ENCODE measurements at places on chromosomes 11 and 22.

GRCh38 chr11:11332141-11332710, 20.8 kb downstream of the CSNK2A3 start:
- no peak for DNase-seq

DNA sequence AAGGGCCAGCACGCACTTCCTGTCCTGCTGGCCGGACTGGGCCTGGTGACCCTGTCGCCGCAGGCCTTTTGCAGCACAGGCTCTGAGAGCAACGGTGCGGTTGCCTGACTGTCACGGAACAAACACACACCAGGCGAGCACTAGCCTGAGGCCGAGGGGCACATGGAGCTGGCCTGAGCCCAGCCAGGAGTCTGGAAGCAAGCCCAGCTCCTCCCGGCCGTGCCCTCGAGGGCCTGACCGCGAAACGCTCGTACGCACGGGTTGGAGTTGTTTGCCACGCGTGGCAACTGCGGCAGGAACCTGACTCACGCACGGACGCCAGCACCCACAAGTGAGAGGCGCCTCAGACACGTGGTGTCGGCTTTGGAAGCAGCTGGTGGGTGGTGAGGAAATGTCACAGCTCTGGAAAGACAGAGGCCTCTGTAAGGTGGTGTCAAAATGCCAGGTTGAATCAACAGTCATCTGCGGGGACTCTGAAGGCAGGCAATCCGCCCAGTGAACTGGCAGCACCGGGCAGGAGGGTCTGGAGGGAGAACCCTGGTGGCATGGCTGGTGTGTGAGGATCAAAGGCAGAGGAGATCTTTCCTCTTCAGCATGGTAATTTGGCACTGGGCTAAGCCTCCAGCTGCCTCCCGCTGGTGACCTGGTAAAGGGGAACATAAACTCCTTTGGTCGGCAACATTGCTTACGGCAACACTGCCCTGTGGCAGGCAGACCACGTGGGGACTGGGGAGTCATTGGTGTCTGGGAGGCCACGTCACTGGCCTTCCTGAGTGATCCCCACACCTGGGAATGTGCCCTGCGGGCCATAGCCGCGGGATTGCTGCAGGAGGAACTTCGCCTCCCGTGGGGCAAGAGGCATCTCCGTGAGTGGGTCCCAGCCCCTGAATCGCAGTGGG, 15.3 kb upstream of the IL17REL start:
- DNase-seq, result no peak

GRCh38 chr11:57801183-57801485, 39.5 kb downstream of the CTNND1 start:
- no peak for DNase-seq

DNA sequence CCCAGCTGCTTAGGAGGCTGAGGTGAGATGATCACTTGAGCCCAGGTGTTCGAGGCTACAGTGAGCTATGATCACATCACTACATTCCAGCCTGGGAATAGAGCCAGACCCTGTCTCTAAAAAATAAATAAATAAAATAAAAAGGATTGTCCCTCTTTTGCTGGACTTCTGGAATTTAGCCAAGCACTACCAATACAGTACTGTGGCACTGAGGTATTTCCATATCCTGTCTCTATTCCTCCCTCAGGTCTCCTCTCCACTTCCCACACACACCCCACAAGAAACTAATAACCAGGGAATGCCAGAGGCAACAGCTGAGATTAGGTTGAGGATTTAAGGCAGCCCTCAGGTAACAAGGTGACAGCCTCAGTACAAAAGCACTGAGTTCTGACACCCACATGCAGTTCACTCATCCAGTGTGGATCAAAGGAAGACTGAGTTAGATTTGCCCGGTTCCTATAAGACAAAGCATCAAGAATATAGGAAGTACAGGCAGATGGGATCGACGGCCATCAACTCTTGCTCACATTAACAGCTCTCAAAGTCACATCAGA, 4.5 kb upstream of the PPP2R1B start:
- DNase-seq, result no peak

GRCh38 chr11:133830931-133831907, 14.1 kb downstream of the SPATA19 start:
- no peak for DNase-seq

DNA sequence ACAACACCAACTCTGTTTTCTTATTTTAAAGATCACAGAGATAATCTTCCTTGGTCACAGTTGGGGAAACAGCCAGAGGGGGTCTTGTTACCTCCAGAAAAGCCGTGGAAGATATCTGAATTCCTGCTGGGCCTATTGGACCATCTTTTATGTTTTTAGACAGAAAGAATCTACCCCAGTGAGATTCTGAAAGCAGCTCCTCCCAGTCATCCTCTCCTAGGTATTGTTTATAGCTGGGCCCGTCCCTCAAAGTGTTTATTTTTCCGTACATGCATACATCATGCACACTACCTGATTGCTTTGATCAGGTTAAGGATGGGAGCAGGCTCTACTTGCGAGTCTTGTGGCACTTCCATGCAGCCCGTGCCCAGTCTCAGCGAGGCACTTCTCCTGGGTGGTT, 742.4 kb downstream of the NTM start:
- DNase-seq, result no peak

DNA sequence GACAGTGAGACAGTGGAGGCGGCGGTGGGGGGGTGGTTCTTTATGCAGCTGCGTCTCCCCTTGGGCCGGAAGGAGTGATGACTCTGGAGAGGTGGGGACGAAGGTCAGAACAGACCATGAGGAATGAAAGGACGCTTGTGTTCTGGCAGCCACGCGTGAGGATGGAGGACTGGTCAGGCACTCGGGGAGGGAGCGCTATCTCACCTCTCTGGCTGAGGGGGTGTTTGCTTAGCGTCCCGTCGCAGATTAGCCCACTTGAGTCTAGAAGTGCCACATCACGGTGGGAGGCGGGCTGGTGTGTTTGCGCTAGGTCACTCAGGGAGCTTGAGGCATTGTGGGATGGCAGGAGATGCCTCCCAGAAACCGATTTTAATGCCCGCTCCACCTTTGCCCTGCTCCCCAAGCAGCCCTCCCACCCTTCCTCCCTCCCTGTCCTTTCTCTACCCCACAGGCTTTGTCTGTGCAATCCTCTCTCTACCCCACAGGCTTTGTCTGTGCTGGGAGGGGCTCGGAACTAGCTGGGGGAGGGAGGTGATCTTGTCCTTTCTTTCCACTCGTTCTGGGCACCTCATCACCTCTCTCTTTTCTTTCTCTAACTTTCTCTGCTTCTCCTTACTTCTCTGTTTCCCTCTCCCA, 97.8 kb downstream of the PKNOX2 start:
- no peak for DNase-seq

- DNase-seq, result no peak
Observed at GRCh38 chr11:64744544-64745188, 724 bp upstream of the RASGRP2 start.

GRCh38 chr11:63369165-63369970, at the start of gene SLC22A9:
Gene SLC22A9, plus strand, starts transcription at chr11:63369785. Its CDS starts 272 bp downstream, at chr11:63370057.
- no peak for DNase-seq

- no peak for DNase-seq
Observed at GRCh38 chr11:1044160-1044559, 7.6 kb upstream of the MUC6 start.

GRCh38 chr11:282630-283360, 4.6 kb downstream of the NLRP6 start:
- no peak for DNase-seq

DNA sequence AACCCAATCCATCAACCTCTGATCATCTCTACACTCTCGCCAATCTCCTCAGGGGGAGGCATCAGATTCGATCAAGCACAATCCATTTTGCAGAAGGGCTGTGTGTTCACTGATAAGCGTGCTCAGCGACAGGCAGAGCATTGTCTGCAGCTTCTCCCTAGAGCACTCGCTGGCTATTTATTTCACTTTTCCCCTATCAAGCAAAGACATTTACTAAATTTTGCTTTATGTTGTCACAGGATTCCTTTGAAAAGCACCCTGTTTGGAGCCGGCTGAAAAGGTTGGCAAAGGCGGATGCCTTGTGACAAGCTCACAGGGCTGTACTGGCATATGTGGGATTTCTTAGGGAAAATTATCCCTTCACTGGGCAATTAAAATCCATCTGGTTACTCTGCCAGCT, 1381.5 kb upstream of the TENM4 start:
- no peak for DNase-seq

- no peak for DNase-seq
Observed at GRCh38 chr11:113341388-113342165, 27.2 kb downstream of the TTC12 start.

- no peak for DNase-seq
Observed at GRCh38 chr11:38791346-38791961, 2193.4 kb upstream of the RAG2 start.

DNA sequence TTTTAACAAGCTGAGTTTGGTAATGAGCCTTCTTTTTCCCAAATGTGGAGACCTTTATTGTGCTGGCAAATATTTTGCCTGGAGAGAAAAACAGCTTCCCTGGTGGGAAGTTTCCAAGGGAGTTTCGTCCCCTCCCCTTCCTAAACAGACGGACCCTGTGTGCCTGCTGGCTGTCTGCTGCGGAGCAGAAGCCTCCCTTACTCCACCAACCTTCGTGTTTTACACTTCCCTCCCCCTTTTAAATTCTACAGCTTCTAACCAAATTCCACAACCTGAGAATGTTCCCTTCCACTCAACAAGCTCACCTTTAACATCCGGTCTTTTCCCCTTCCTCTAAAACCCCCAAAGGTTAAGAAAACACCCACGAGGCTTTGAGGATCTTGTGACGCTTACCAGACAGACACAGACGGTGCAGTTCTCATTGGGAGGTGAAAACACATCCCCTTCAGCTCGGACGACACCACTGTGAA, 17.1 kb downstream of the VWCE start:
- no peak for DNase-seq

DNA sequence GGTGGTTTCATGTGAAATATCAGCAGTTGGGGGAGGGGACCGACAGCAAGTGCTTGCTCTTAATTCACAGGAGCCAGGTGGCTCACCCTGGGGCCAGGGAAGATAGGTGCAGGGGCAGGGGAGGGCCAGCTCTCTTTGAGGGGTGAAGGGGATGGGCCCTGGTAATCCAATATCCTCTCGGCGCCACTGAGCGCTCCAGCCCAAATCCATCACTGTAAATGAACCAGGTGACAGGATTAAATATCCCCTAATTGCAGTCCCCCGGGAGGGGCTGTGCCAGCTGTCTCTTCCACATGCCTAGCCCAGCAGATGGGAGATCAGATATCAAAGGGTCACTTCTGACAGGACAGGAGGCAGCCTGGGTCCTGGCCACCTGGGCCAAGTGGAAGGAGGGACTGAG, 531.8 kb upstream of the CADM1 start:
- DNase-seq, result no peak

GRCh38 chr11:121513807-121514206, 61.0 kb upstream of the SORL1-AS1 start:
- no peak for DNase-seq

DNA sequence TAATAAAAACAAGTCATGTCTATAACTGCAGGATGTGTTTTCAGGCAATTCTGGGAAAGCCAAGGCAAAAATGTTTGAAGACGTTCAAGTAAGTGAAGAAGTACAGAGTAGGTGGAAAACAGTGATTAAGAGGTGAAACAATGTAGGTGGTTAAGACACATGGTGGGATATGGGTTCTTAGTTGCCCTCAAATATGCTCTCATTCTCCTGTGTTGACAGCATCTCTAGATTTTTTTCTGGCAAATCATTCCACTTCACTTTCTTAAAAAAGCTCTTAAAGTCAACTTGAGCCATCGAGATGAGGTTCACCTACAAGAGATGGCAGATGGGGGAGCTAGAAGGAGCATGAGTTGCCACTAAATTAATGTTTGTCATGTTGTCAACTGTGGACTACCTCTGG, 1041.0 kb upstream of the CNTN5 start:
- no peak for DNase-seq

GRCh38 chr22:45855961-45856360, 121.0 kb downstream of the WNT7B start:
- DNase-seq, result no peak

GRCh38 chr11:35040221-35040942, 98.6 kb upstream of the CD44 start:
- DNase-seq, result no peak

DNA sequence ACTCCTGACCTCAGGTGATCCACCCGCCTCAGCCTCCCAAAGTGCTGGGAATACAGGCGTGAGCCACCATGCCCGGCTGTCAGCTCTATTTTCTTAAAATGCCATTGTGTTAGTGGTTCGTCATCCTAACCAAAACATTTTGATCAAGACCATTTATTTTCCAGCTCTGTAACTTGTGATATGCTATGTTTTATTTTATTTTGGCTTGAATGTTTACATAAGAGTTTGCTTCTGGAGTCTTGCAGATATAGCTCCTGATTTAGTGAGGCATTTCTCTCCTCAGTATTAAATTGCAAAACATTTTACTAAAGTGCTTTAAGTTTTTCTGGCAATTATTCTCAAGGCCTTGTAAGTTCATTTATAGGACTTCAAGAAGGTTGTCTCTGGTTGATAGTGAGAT, 4.4 kb downstream of the EP300 start:
- no peak for DNase-seq

DNA sequence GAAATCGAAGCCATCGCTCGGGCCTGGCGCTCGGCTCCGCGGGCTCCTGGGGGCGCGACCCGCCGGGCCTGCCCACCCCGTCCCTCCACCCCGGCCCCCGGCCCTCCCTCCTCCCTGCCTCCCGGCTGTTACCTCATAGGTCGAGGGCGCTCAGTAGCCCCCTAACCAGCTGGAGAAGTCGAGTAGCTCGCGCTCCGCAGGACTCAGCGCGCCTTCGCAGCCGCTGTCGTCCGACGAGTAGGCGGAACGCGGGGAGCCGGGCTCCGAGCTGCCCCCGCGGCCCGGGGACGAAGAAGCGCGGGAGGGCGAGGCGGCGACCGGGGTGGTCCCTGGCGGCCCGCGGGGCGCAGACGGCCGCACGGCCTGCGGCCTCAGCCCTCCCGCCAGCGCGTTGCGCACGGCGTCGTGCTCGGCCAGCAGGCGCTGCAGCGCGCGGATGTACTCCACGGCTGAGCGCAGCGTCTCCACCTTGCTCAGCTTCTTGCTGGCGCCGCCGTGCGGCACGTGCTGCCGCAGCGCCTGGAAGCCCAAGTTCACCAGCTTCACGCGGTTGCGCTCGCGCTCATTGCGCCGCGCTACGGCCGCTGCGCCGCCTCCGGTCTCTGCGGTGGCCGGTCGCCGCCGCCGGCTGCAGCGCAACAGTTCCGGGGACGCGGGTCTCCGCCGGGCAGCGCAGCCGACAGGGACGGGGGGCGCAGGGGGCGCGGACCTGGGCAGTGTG, 627 bp downstream of the ASCL2 start:
- DNase-seq, result no peak

GRCh38 chr22:18136563-18137320, 13.2 kb upstream of the USP18 start:
- DNase-seq, result no peak

DNA sequence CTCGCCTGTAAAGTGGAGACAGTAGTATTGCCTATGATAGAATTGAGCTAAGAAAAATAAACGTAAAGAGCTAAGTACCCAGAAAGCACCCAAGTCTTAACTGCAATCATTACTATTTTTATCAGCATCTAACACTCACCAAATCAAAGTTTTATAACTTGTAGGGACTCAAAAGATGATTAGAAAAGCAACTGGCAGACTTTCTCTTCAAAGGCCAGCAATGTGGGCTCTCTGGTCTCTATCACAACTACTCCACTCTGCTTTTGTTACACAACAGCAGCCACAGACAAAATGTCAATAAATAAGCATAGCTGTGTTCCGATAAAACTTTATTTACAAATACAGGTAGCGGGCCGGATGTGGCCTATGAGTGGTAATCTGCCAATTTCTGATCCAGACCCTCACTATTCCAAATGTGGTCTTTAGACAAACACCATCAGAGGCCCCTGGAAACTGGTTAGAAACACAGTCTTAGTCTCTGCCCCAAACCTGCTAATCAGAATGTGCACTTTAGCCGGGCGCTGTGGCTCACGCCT, 8.2 kb downstream of the TPST2 start:
- DNase-seq, result no peak
